T-helper 17 cell (primary cell): ENCODE measurements at places on chromosomes 7 and 10.

DNA sequence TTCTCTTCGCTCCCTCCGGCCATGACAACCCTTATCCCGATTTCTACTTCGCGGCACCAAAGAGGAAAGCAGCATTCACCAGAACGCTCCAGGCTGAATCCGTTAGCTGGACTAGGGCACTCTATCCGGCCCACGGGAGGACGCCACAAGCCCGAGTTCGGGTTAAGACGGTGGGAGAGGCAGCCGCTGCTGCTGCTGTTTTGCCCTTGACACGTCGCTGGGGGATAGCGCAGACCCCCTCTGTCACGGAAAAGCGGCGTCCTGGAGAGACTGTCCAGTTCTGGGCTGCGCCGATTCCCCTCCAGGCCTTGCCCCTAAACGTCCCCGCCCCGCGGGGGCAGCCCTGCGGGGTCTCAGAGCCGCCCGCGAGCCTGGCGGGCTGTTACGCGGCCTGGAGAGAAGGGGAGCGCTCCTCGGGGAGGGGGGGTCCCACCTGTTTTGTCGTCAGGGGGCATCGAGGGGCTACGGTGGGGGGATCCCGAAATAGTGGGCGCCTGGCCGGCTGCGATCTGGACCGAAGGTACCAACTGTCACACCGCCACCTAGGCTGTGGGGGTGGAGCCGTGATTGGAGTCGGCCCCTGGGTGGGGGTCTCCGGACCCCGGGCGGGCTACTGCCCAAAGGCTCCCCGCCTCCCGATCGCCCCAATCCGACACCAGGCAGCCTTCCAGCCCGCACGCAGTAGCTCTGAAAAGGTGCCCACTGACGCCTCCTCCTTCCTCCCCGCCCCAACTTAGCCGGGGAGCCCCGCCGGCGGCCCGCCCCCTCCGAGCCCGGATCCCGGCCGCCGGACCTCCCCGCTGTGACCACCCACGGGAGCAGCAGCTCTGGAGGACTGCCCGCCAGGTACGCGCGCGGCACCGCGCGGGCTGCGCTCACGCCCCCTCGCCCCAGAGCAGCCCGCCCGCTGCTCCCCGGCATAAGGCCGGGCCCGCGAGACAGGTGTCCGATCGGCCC is 772 bp downstream of the SGMS1 start:
- DNase-seq: peak; percentile 56

GRCh38 chr7:140541513-140542227 is 62.4 kb upstream of the MKRN1 start:
- DNase-seq: no peak

DNA sequence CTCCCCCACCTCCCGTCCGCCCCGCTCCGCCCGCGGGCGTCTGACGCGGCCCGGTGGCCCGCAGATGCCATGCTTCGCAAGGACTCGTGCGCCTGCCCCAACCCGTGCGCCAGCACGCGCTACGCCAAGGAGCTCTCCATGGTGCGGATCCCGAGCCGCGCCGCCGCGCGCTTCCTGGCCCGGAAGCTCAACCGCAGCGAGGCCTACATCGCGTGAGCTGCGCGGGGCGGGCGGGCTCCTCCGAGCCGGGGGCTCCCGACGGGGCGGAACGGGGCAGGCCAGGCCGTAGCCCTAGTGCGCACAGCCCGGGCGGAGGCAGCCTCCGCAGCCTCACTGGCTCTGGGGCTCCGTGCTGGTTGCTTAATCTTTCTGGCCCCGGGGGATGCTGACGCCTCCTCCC is 2.8 kb downstream of the ASIC3 start:
- DNase-seq: peak; percentile 49

DNA sequence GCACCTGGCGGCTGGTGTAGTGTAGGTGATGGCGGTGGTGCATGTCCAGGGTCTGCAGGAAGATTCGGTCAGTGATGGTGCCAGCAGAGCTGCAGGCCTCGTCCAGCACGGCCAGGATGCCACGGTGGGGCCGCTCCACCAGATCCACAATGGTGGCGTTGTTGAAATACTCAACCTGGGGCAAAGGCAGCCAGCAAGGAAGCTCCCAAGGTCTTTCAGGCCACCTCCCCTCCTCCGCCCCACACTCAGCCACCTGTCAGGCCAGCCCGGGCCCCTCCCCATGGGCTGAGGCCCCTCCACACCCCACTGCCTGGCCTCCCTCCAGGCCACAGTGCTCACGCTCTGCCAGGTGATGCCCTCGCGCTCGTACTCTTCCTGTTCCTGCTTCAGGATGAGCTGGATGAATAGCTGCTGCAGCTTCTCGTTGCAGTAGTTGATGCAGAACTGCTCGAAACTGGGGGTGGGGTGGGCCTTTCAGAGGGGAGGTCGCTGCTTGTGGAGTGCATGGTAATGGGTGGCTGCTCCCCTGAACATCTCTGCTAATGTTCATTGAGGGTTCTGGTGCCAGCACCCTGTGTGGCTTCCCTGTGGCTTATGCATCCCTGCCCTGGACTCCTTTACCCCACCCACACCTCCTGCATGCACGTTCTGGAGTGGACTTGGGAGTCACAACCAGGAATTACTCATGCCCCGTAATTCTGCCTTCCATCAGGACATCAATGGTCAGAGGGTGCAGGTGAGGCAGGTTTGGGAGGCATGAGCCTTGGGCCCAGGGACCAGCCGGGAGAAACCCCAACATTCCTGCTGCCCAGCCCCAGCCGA is 8.9 kb downstream of the MYO1G start:
- no peak for DNase-seq

GRCh38 chr10:74113546-74113945 is 37.1 kb downstream of the AP3M1 start:
- no peak for DNase-seq

GRCh38 chr7:47458057-47458456 is 123.9 kb downstream of the TNS3 start:
- DNase-seq: no peak

DNA sequence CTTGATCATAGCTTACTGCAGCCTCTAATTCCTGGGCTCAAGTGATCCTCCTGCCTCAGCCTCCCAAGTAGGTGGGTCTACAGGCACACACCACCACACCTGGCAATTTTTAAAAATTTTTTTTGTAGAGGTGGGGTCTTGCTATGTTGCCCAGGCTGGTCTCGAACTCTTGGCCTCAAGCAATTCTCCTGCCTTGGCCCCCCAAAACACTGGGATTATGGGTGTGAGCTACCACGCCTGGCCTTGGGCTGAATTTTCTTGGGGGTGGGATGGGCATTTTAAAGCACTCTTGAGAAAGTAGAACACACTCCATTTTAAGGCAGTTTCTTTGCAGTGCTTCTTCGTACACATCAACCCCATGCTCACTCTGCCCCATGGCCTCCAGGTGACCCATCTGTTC is 28.7 kb downstream of the TBXAS1 start:
- DNase-seq: no peak

- no peak for DNase-seq
These were observed 50.8 kb downstream of the FAM53B start for GRCh38 chr10:124693396-124693795.

- DNase-seq: no peak
These were observed 39.3 kb downstream of the INSIG1 start for GRCh38 chr7:155336812-155337602.

- peak; percentile 73 for DNase-seq
These were observed 57.1 kb upstream of the PCGF5 start for GRCh38 chr10:91163269-91163868.

DNA sequence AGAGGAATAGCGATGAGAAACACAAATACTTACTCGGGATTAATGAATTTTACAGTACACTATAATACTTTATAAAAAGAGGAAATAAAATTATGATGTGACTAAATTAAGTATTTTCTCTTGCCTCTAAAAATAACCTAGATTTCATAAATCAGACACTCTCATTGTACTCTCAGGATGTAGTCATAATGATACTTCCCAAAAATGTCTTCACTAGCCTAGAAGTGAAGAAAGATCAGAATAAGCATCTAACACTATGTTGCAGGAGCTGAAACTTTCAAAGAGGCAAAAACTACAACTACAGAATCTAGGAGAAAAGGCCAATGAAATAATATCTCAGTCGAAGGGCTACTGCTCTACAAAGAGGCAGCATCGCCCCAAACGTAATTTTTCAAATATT is 49.4 kb downstream of the DNAJC1 start:
- no peak for DNase-seq

GRCh38 chr10:29237786-29238185 is 51.1 kb upstream of the LYZL1 start:
- DNase-seq: no peak

DNA sequence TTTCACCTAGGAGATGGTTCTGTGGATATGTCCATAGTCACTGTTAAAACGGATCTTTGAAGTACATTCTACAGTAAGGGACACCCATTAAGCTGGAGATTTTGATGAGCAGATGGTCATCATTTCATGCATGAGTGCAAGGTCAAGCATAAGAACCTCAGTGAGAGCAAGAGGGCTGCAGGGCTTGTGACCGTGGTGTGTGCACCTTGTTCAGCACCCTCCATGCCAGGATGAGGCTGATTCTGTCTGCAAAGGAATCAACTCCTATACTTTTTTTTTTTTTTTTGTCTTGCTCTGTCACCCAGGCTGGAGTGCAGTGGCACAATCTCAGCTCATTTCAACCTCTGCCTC is 17.6 kb downstream of the PDSS1 start:
- DNase-seq: no peak

DNA sequence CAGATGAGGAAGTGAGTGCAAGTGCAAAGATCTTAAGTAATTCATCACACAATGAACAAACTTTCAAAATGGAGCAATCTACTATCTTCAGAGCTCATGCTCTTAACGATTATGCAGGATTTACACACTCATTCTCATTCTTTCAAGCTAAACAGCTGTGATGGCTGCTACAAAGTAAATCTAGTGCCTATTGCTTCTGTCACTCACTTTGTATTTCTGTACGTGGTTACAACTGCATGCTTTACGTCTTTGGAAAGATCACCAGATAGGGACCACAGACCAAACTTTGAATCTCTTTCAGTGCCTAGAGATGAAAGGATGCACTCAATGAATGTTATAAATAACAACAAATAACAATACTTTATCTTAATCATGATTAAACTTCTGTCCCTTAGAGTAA is 194.6 kb downstream of the MAGI2 start:
- no peak for DNase-seq

- peak; percentile 26 for DNase-seq
These were observed 538.7 kb downstream of the DNAJB6 start for GRCh38 chr7:157875230-157876179.

DNA sequence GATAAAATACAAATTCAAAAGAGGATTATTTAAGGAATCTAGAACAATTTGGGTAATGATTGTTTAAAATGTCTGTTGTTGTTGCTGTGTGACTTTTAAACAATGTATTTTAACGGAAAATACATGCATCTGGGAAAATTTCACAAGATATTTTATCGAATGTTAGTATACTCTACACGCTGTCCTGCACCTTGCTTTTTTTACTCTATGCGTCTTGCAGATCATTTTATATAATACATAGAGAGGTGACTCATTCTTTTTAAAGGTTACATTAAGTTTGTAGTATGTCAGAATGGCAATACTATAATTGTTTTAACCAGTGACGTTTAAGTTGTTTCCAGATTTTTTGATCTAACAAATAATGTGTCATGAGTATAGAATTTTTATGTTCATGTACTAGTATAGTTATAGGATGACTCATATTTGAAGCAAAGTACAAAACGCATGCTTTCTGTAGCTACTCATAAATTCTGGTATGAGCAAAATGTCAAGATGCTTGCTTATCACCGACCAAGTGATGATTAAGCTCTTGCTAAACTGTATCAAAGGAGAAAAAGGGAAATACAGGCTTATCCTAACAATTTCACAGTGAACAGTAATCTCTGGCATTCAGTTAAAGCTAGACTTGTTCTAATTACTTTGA is 4.9 kb downstream of the DKK1 start:
- no peak for DNase-seq

GRCh38 chr7:114799628-114800028 is 122.3 kb upstream of the MDFIC start:
- DNase-seq: no peak

DNA sequence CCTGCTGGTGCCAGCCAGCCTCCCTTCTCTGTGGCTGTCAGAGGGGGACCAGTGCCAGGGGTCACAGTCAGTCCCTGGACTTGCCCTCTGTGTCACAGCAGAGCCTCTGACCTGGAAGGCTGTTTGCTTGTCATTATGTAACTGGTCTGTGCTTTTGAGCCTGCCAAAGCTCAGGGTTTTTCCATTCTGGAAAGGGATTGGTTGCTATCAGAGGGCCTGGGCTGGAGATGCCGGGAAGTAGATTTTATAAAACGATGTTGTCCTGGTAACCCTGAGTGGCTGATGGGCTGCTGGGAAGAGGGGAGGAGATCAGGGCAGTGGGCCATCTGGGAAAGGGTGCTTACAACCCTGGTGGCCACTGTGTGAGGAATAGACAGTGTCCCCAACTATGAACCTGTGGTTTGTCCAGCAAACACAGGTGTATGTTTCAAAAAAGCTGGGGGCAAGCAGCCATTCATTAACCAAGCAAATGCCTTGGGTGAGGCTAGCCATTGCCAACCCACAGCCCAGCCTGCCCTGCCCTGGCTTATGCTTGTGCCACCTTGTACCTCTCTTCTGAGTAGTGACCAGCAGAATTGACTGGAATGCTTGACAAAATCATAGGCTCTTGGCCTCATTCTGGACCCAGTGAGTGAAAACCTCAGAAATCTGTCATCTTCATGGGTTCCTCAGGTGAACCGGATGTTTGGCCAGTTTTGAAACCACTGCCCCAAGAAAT is 21.6 kb downstream of the SFTPD start:
- DNase-seq: no peak

DNA sequence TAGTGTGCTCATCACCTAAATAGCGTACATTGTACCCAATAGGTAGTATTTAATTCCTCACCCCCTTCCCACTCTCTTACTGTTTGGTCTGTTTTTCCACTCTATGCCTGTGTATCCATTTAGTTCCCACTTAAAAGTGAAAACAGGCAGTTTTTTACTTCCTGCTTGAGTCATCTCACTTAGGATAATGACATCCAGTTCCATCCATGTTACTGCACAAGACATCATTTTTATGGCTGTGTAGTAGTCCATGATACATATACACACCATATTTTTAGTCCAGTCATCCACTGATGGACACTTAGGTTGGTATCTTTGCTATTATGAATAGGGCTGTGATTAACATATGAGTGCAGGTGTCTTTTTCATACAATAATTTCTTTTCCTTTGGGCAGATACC is 10.1 kb downstream of the STK17A start:
- DNase-seq: no peak

DNA sequence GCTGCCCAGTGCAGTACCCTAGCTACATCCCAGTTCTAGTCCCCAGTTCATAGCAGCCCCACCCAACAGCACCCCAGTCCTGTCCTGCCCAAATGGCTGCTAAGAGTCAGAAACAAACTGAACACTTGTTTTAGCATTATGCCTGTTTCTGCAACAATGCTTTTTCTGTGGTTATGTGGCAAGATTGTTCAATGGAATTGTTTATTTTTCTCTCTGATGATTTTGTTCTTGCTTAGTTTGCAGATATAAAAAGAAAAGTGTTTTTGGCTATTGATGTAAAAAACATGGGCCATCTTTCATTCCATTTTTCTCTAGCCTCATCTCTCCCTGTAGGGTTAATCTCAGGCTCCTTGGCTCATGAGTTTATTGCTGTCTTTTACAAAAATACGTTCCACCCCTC is 42.5 kb downstream of the LRRC4 start:
- no peak for DNase-seq

DNA sequence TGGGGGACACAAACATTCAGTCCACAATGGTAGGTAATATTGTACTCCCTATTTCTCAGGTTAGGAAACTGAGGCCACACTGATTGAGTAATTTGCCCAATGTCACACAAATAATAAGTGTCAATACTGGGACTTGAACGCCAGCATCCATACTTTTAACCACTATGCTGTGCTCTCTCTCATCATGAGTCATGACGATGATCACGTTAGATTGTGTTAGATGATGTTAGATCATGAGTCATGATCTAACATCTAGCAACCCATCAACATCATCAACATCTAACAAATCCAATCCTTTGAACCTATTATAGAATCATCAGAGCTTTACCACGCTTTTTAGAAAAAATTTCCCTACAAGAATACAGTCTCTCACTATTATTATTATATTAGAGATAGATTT is 28.1 kb upstream of the HERPUD2 start:
- DNase-seq: no peak
